ENCODE measurements at places on chromosomes 3 and 15.

- no peaks in the 10 kb centered on the region for H3K27me3 ChIP-seq
- DNase-seq: no peak
- no peaks in the 10 kb centered on the region for H3K36me3 ChIP-seq
- no peak overlapping the region for H3K4me3 ChIP-seq
These were observed 650.5 kb downstream of the ROBO2 start for GRCh38 chr3:77690284-77690845.

GRCh38 chr3:70982700-70983140, 600.8 kb downstream of the FOXP1 start:
- H3K4me1 ChIP-seq: peaks cover 74% of the 10 kb centered on the region
- H3K4me3 ChIP-seq: no peak overlapping the region
- DNase-seq: peak; percentile 66
- no peaks in the 10 kb centered on the region for H3K27me3 ChIP-seq

- H3K36me3 ChIP-seq: peaks cover 11% of the 10 kb centered on the region
- H3K4me3 ChIP-seq: no peak overlapping the region
- H3K4me1 ChIP-seq: no peaks in the 10 kb centered on the region
- no peaks in the 10 kb centered on the region for H3K27me3 ChIP-seq
- H3K27ac ChIP-seq: no peak overlapping the region
- no peak for DNase-seq
These were observed 39.3 kb downstream of the SRP14 start for GRCh38 chr15:39999538-40000200.

DNA sequence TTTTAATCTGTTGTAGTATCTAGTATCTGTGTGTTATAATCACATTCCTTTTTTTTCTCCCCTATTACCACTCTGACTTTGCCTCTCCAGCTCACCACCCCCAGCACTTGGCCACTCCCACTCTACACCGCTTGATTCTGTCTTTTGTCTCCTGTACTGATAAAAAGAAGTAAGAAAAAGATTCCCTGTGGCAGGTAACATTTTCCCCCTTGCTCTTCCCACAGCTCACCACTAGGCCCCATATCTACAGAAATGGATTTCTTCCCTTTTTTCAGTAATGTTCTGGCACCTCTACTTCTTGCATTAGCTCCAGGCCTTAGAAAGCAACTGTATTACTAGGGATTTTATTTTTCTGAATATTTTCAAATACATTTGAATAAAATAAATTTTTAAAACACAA, 25.6 kb downstream of the KCNH8 start:
- DNase-seq: no peak
- H3K36me3 ChIP-seq: no peaks in the 10 kb centered on the region
- H3K4me3 ChIP-seq: no peak overlapping the region
- no peak overlapping the region for H3K27ac ChIP-seq
- peaks cover 10% of the 10 kb centered on the region for H3K27me3 ChIP-seq

DNA sequence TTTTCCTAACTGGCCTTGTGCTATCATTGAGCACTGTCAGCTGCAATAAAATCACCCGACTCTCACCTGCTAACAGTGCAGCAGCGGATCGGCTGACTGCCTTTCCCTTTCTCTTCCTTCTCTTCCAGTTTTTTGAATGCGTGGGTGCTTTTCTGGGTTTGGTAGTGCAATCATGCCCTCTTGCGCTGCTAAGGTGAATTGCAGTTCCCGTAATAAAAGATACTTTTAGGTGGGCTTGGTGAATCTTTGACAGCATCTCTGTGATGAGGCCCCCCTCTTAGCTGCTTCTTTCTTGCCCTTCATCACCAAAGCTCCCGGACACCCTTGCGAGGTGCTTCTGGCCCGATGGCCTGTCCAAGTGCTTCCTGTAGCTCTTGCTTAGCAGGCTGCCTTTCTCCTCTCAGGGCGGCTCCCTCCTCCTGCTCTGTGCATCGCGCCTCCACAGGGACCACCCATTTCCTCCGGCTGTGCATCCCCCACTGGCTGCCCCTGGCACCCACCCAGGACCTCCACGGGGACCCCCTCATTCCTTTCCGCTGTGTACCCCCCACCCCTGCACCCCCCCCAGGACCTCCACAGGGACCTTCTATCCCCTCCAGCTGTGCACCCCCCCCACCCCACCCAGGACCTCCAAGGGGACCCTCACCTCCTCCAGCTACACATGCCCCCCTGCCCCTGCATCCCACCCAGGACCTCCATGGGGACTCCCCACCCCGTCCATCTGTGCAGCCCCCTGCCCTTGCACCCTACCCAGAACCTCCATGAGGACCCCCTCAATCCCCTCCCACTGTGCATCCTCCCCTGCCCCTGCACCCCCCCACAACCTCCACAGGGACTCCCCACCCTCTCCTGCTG, 50.8 kb upstream of the RPL32 start:
- H3K27me3 ChIP-seq: no peaks in the 10 kb centered on the region
- no peak overlapping the region for H3K4me3 ChIP-seq
- peaks cover 5% of the 10 kb centered on the region for H3K4me1 ChIP-seq
- no peak overlapping the region for H3K27ac ChIP-seq
- DNase-seq: peak; percentile 63
- H3K36me3 ChIP-seq: no peaks in the 10 kb centered on the region

DNA sequence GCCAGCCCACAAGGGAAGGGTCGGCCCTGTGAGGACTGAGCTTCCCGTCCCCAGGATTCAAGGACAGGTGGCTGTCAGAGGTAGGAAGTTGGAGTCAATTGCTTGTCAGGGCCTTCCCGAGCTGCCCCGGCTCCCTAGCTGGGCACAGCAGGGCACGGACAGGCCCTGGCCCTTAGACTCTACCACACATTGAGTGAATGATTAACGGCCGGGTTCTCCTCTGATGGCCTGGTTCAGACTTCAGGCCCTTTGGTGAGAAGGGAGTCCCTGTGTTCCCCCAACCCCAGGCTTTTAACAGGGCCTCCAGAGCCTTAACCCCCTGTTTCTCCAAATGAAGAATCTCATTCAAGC, 16.4 kb upstream of the FGD5 start:
- no peaks in the 10 kb centered on the region for H3K27me3 ChIP-seq
- H3K27ac ChIP-seq: no peak overlapping the region
- H3K36me3 ChIP-seq: no peaks in the 10 kb centered on the region
- no peak overlapping the region for H3K4me3 ChIP-seq
- H3K4me1 ChIP-seq: peaks cover 8% of the 10 kb centered on the region
- DNase-seq: no peak

GRCh38 chr15:33074942-33075341, 119.6 kb downstream of the FMN1 start:
- H3K27me3 ChIP-seq: no peaks in the 10 kb centered on the region
- no peaks in the 10 kb centered on the region for H3K36me3 ChIP-seq
- no peak overlapping the region for H3K27ac ChIP-seq
- DNase-seq: no peak
- no peaks in the 10 kb centered on the region for H3K4me1 ChIP-seq

DNA sequence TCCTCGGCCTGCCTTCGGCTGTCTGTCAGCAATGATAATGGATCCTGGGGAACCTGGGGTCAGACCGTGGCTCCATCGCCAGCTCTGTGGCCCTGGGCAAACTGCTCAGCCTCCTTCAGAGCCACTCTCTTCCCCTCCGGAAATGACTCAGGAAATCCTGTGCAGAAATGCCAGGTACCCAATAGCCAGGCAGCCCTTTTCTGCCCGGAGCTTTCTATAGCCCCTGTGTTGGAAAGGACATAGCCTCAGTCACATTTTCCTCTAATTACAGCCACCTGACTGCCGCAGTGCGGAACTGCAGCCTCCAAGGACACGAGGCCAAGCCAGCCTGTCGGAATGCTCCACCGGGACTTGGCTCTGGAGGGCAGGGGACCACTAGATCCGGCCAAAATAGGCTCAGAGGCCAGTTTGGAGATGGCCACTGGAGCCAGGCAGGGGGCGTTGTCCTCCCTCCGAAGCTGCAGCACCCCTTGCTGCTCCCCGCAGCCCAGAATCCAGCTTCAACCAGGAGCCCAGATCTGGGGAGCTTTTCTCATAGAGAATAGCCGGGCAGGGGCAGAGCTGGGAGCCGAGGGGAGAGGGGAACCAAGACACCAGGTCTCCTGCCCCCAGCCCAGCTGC, 11.6 kb upstream of the ZXDC start:
- DNase-seq: peak; percentile 20
- no peak overlapping the region for H3K27ac ChIP-seq
- H3K4me1 ChIP-seq: peaks cover 12% of the 10 kb centered on the region
- no peak overlapping the region for H3K4me3 ChIP-seq
- no peaks in the 10 kb centered on the region for H3K27me3 ChIP-seq

DNA sequence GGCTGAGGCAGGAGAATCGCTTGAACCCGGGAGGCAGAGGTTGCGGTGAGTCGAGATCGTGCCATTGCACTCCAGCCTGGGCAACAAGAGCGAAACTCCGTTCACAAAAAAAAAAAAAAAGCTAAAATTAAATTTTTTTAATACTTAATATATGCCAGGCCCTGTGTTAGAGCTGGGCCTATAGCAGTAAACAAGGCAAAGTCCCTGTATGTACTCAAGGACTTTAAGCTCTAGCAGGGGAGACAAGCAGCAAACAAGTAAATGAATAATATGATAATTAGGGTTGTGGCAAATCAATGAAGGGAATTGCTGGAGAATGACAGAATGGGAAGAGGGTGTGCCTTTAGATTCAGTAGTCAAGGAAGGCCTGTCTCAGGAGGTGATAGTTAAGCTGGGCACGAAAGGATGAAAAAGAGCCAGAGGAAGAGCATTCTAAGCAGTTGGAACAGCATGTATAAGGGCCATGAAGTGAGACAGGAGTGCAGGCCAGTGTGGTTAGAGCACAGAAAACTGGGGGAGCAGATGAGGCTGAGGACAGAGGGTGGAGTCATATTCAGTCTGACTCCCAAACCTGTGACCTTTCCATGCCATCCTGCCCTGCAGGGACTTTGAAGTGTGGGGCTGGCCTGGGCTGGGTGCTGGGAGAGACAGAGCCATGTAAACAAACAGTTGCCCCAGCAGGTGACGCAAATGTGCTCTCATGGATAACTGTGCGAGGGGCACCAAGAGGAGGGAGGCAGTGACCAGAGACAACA, 6.6 kb upstream of the RAF1 start:
- H3K36me3 ChIP-seq: no peaks in the 10 kb centered on the region
- H3K4me3 ChIP-seq: no peak overlapping the region
- no peak overlapping the region for H3K27ac ChIP-seq
- no peaks in the 10 kb centered on the region for H3K4me1 ChIP-seq
- no peaks in the 10 kb centered on the region for H3K27me3 ChIP-seq
- no peak for DNase-seq
